ENCODE measurements at places on chromosomes 6 and 20. TPM values are rescaled to one million over a fixed set of nuclear protein-coding genes. Genes with fewer than 3 reads are reported as not detected.

The CCN6 gene
- polyA plus RNA-seq = not detected

The ARHGAP18 gene
- 21.6 TPM for polyA plus RNA-seq

The CRIP3 gene
- 0.69 TPM for polyA plus RNA-seq

The OR12D3 gene
- polyA plus RNA-seq = not detected

The OPRM1 gene
- not detected for polyA plus RNA-seq

- peak; percentile 32 for DNase-seq
Observed at GRCh38 chr20:6819599-6819998, 52.1 kb downstream of the BMP2 start.

- no peak for DNase-seq
Observed at GRCh38 chr6:134605034-134605433, 287.1 kb upstream of the SGK1 start.

DNA sequence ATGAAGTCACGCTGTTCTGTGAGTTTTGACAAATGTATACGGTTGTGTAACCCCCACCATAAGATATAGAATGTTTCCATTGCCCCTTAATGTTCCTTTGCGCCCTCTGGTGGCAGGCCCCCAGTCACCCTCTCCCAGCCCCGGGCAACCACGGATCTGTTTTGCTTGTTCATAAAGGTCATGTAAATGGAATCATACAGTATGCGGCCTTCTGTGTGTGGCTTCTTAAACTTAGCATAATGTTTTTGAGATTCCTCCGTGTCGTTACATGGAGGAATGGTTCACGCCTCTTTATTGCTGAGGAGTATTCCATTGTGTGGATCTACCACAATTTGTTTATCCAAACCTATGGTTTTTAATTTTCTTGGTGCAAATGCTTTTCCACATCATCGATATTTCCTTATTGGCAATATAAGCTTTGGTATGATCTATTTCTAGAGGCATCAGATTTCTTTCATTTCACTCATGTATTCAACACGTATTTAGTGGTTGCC is 28.4 kb downstream of the LYRM2 start:
- peak; percentile 36 for DNase-seq

- no peak for DNase-seq
Observed at GRCh38 chr6:170095273-170095981, 195.5 kb downstream of the DLL1 start.

DNA sequence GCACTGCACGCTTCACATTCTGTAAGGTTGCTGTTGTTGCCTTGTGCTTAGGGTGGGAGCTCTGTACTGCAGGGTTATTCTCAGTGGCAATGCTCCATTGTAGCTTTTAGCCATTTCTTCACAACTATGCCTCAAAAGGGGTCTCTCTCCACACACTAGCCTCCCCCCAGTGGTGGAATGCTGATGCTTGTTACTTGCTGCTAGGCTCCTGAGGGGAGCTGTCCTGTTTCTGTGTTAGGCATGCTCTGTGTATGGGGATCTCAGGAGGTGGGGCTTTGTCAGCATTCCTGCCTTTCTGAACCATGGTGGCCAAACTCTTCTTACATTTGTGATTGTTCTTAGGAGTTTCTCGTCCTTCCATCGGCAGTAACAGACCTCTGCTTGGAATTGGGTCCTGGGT is 18.8 kb downstream of the TMEM170B start:
- no peak for DNase-seq

GRCh38 chr6:46505693-46506512 is 14.7 kb upstream of the RCAN2 start:
- no peak for DNase-seq

GRCh38 chr20:42461291-42461690 is 728.4 kb downstream of the PTPRT start:
- DNase-seq = no peak

DNA sequence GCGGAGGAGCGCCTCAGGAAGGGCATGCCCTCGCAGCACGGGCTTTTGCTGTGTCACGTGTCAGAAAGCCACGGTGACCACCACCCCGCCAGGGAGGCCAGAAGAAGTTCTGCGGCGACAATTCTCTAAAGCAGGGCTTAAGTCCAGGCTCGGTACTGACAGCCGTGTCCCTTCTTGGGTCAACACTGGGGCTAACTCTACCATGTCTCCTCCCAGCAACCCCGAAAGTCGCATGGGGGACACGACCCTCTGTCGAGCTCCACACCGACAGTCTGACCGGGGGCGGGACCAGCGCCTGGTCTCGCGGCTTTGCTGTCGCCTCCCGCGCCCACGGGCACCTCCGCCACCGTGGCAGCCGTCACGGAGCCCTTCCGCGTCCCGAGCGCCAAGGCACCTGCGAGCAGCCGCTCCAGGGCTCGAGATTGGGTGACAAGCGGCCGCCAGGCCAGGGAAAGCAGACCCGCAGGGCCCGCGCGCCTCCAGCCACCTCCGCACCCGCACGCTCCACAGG is 534 bp downstream of the NANP start:
- peak; percentile 51 for DNase-seq

- peak; percentile 25 for DNase-seq
Observed at GRCh38 chr20:31836853-31837608, 8.4 kb downstream of the FOXS1 start.

GRCh38 chr6:118511930-118512715 is 36.0 kb upstream of the PLN start:
- no peak for DNase-seq

All from lung (tissue), 17 donors.